ENCODE measurements at places on chromosomes 16 and 17.

DNA sequence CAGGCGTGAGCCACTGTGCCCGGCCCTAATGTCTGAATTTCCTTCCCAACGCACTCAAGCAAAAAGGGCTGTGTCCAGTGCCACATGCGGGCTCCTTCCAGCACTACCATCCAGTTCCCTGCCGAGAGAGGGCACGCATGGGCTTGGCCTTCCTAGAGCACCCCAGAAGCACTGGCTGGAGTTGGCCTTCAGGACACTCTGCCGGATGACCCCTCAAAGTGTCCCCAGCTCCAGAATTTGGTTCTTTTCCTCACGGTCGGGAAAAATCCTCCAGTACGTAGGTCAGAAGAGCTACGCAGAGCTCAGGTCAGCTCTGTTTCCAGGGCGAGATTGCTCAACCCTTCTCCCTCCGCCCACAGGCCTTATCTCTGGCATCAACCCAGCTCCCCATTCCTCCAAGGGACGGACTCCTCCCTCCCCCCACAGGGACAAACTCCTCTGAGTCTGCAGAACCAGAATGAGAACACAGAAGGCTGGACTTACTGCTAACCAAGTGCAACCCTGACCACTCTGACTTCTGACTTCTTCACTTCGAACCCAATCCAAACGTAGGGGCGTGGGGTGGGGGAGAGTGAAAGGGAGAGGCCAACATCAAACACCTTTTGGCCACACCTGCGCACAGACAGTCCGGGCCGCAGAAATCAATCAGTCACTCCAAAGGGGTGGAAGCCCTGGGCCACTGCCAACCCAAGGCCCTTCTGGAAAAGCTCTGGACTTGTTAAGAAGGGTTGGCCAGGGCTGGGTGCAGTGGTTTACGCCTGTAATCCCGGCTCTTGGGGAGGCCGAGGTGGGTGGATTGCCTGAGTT, 3.6 kb downstream of the CDC42EP4 start:
- DNase-seq, result no peak

DNA sequence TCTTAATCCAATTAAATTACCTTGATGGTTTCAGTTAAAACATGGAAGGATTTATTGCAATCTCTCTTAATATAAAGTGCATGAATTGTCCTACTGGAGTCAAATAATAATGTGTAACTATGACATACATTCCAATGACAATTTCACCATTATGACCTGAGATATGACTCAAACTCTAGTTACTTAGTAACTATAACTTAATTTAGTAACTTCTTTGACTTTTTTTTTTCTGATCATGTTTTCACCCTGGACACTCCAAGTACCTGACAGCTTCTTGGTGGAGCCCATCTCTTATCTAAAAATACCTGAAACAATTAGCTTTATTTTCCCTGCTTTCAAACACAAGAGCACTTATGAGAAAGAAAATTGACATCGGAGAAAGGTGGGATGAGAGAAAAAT, 123.7 kb downstream of the STX8 start:
- no peak for DNase-seq

GRCh38 chr17:13420878-13421277, 180.9 kb downstream of the HS3ST3A1 start:
- DNase-seq, result no peak

GRCh38 chr17:59328601-59329000, 2.9 kb upstream of the YPEL2 start:
- DNase-seq, result no peak

DNA sequence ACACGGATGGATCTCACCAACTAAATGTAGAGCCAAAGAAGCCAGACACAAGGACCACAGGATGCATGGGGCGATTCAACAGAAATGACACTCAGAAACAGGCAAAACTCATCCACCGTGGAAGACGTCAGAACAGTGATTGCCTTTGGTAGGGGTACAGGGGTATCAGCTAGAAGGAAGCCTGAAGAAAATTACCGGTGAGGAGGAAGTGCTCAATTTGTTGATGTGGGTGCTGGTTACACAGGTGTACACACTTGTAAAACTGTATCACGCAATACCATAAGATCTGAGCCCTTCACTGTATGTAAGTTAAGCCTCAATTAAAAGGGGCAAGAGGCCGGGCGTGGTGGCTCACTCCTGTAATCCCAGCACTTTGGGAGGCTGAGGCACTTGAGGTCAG, 226.1 kb downstream of the C16orf78 start:
- no peak for DNase-seq

DNA sequence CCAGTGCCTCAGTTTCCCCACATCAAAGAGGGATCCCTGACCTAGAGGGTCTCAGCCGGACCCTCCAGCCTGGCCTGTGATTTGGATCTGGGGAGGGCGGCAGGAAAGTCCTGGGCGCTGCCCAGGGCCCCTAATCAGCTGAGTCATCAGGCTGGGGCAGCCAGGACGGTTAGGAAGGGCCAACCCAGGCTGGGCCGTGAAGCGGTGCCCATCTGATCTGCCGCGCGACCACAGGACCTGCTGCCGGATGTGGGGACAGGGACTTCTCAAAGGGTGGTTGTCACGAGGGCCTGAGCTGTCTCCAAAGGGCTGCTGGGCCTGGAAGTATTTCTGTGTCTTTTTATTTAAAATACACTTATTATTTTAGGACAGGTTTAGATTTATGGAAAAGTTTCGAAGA, 4.4 kb downstream of the TPSAB1 start:
- no peak for DNase-seq

- DNase-seq, result no peak
These were observed 24.5 kb upstream of the MILR1 start for GRCh38 chr17:64424324-64424849.

DNA sequence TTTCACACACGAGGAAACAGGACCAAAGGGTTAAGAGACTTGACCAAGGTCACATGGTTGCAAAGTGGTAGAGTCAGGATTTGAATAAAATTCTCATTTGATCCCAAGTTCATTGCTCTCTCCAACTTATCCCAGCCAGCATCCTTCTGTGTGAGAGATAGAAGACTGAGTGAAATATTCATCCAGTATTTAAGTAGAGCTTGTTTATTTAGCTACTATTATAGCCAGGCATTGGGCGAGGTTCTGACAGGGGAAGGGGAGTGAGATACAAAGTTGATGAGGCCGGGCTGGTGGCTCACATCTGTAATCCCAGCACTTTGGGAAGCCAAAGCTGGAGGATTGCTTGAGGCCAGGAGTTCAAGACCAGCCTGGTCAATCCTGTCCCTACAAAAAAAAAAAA, 4.4 kb downstream of the ITGAL start:
- no peak for DNase-seq

DNA sequence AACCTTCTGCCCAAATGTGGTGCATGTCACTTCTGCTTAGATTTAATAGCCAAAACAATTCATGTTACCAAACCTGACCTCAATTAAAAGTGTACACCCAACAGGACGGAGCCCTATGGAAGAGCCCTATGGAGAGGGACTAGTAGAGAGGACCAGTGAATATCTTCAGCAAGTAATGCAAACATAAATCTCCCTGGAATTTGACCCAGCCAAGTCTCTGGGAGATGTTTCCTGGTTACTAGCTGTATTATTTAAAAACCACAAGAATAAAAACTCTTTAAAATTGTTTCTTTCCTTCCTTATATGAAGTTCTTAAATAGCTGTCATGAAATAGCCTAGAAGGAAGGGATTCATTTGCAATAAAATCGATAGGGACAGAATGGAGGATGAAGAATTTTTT, 255.8 kb downstream of the CDH11 start:
- no peak for DNase-seq

DNA sequence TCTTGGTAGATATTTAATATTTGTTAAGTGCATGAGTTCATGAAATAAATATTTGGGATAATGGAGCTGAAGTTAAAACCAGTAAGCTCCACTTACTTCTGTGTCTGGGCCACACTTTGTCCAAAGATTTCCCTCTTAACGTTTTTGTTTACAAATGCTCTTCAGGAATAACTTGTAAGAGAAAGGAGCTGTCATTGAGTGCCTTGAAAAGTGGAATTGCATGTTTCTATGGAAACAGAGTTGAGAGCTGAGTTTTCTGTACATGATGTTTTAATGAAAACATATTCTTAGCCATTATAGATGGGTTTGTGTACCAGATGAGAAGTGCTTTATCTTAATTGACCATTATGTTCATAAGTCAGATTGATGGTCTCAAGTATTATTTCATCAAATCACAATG, 1045.4 kb upstream of the EEF2KMT start:
- DNase-seq, result no peak

GRCh38 chr17:81683208-81683583, 401 bp downstream of the ARL16 start:
- DNase-seq, result no peak

GRCh38 chr16:16184594-16184993, 38.7 kb downstream of the ABCC6 start:
- no peak for DNase-seq

DNA sequence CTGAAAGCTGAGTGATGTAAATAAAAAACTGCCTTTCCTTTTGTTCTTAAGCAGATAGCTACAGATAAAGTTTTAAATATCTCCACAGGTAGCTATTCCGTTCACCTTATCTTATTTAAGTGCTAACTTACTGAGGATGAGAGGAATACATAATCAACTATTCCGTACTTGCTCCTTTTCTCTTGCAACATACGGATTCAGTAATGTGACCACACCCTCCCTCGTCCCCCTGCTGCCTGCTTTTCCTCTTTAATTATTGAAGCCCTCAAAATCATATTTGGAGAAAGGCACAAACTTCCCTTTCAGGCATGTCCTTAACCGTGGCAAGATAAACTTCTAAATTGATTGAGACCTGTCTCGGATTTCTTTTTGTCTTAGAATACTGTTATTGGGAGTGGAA, 101.4 kb downstream of the MAP2K4 start:
- DNase-seq, result no peak

DNA sequence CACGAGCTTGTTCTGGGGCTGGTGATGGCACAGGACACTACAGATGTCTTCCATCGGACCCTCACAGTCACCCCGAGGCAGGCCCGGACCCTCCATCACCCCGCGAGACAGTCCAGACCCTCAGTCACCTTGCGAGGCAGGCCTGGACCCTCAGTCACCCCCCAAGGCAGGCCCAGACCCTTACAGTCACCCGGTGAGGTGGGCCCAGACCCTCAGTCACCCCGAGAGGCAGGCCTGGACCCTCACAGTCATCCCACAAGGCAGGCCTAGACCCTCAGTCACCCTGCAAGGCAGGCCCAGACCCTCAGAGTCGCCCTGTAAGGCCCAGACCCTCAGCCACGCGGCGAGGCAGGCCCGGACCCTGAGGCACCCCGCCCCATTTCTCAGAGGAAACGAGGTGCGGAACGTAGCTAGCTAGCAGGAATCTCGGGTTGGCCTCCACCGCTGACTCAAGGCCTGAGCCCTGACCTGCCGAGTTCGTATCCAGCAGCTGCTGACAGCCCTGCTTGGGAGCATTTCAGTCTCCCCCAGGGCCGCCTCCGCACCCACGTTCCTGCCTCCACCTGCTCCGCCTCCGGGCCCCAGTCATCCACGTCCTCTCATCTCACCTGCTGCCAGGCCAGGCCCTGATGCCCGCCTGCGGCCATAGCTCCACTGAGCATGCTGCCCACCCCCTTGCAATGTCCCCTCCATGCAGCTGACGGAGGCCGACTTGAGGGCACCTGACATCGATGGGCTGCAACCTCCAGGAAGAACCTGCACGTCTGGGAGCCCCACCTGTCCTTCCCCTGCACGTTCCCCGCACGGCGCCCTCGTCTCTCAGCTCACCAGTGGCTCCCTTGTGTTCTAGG, 28.7 kb downstream of the RPH3AL start:
- no peak for DNase-seq

GRCh38 chr17:44775838-44776621, 17.2 kb downstream of the ADAM11 start:
- DNase-seq, result no peak

- DNase-seq, result no peak
These were observed 84.3 kb downstream of the KSR1 start for GRCh38 chr17:27540318-27541101.

GRCh38 chr17:17232303-17232621, 4.7 kb downstream of the FLCN start:
- DNase-seq, result no peak

GRCh38 chr17:64158406-64158805, 28.5 kb upstream of the ERN1 start:
- no peak for DNase-seq

- no peak for DNase-seq
These were observed 158.8 kb downstream of the CHD9 start for GRCh38 chr16:53213542-53213941.

DNA sequence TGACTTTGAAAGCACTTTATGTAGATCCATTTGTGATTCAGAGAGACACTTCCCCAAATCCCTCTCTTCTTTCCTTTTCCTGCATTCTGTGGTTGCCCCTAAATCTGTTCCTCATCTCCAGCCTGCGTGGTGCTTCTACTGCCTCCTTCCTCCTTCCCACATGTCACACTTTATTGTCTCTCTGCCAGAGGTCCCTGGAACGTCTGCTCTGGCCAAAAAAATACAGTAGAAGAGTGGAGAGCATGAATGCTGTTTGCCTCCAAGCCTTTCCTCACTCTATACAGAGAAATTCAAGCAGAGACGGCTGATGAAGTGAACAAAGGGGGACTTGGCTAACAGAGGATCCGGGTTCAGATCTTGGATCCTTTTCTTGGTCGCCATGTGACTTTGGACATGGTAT, 22.8 kb upstream of the IRX3 start:
- DNase-seq, result no peak

DNA sequence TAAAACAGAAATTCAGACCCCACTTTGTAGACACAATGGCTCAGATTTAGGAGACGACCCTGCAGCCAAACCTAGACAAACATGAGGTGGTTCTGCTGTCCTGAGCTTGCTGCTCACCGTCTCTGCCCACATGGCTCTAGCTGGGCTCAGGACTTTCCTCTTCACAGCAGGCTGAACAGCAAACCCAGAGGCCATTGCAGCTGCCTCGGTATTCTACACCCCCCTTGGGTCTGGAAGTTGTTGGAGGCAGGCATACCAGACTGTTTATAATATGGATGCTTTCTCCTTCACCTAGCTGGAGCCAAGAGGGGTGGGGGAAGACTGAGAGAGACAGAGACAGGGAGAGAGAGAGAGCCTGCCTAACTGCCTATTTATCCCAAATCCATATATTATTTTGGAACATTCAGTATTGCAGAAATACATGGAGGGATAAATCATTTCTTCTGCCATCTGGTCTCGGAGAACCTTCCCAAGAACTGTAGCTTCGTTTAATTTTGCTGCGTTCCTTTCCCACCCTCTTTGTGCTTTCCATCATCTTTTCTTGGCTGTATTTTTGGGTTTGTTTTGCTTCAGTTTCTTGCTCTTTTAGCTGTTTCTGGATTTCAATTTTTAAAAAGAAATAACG, 628.2 kb upstream of the RBFOX1 start:
- DNase-seq, result no peak

- no peak for DNase-seq
These were observed 24.0 kb upstream of the VPS4A start for GRCh38 chr16:69286941-69287713.

DNA sequence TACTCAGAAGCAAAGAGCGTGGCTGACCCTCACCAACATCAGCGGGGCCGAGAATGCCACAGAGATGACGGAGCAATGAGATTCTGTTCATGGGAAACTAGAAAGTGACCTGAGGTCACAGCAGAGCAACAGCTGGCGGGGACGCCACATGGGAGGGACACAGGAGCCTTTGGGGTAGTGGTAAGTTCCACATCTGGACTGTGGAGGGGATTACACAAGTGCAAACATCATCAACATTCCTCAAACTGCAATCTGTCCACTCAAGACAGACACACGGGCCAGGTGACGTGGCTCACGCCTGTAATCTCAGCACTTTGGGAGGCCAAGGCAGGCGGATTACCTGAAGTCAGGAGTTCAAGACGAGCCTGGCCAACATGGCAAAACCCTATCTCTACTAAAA, 11.2 kb downstream of the HAGH start:
- DNase-seq, result no peak
